ENCODE measurements at places on chromosomes 12 and 14.

DNA sequence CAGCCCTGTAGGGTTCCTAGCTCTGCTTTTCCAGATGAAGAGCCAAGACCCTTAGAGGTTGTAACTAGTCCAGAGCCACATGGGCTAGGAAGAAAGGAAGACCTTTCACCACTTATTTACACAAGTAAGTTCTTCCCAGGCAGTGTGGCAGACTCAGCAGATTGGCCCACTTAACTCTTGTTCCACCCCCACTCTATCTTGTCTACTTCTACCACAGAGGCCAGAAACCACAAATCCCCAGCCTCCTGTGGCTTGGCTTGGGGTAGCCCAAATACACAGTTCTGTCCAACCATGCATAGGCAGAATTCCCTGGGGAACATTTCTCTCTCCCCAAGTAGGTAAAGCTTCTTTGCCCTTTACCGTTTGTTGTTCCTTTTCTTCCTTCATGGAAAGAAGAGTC lies 383.5 kb downstream of the RGS6 start:
- DNase-seq = no peak

GRCh38 chr12:16756833-16757555 lies 151.0 kb upstream of the LMO3 start:
- DNase-seq = no peak

DNA sequence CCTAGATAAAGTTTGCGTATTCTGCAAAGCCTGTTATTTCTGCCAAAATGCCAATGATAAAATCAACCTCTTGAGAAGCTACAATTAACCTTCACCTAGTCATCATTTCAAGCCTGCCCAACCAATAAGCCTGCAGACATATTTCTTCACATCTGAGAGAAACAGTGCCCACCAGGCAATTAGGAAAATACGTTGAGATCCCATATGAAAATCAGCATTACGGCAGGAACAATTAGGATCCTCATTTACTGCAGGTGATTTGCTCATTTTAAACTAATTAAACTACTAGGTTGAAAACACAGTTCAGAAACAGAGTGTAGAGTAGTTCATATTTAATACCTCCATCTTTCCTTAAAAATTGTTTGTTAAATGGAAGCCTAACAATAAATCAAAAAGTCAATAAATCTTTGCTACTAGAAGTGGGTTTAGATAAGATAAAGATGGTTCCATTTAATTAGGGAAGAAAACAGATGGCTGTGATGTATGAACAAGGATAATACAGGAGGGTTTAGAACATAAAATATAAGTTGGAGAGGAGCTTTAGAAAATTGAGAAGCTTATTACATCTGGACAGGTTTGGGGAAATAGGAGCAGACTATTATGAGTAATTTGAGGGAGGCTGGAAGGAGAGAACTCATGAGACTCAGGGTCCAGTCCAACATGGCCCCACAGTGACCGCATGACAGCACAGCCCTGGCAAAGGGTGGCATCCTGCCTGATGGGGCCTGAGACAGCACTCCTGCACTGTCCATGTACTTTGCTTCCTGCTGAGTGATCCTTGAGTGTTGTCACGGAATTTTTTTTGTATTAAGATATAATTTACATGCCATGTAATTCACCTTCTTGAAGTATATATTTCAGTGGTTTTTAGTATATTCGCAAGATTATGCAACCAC lies 26.9 kb upstream of the PYGL start:
- DNase-seq = no peak

GRCh38 chr12:126069549-126070165 lies 1004.4 kb downstream of the AACS start:
- DNase-seq = peak; percentile 20

DNA sequence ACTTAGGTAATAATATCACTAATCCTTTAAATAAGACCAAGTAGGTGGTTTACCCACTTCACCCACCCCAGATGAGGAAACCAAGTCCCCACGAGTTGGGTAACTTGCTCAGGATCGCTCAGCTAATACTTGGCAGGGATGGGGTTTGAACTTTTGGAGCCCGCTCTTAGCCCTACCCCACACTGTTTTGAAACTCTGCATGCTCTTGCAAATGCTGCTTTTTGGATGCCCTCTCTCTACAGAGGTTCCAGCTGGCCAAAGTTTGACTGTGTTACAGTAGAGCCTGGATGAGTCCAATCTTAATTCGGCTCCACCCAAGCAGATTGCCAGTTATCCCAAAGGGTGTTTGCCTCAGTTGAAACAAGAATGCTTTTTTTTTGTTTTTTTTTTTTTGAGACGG lies 6.8 kb downstream of the PLEKHG3 start:
- no peak for DNase-seq

- no peak for DNase-seq
Measured at GRCh38 chr12:52782502-52782901, 5.4 kb upstream of the KRT76 start.

DNA sequence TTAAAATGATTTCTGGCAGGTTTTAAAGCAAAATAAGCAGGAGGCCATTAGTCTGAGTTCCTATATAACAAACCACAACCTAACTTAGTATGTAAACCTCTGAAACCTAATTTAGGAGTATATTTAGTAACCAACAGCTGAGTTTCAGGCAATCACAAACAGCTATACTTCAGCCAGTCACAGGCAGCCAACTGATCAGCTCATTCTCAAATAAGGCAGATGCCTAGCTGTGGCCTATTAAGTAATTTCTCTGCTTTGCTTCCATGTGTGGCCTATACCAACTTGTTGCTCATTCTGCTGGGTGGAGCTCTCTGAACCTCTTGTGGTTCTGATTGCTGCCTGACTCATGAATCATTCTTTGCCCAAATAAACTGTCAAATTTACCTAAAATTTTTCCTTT lies 408.9 kb upstream of the FBXO33 start:
- DNase-seq = no peak

- peak; percentile 32 for DNase-seq
Measured at GRCh38 chr12:124599074-124599999, 31.9 kb upstream of the NCOR2 start.

GRCh38 chr12:944211-944610 lies 5.3 kb downstream of the RAD52 start:
- no peak for DNase-seq

DNA sequence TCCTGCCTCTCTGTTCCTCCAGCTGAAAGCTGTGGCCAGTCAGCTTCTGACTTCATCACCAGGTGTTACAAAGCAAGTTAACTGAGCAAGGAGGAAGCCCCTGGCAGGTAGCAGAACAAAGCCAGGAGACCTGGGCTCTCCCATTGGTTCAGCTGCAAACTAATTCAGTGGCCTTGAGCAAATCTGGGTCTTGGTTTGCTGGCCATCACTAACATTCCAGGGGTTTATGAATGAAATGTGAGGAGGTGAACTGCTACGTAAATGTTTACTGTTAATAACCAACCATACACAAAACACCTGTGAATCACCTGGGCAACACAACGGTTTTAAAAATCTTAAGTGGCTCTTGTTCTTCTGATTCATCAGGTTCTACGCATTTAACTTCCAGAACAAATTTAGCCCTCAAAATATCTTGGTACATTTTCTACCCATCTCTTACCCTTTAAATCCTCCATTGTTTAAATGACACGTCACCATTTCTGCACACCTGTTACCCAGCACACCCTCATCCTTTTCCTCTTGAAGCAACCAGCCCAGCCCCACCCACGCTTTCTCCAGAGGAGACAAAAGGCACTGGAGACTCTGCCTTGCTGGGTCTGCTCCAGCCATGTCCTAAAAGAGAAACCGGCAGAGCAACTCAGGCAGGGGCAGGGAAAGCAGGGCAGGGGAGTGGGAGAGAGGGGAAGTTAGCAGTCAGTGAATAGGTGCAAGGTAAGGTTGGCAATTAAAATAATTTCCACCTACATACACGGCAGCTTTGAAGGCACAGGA lies 49.3 kb upstream of the TSPAN11 start:
- no peak for DNase-seq

Measured in stimulated activated CD4-positive, alpha-beta T cell treated with anti-CD3 and anti-CD28 coated beads, Interleukin-4, amount 100 ng/mL, for 48 hours (primary cell).